Ammon's horn (tissue), 1 donor: ENCODE measurements at places on chromosomes 3 and 15.
A peak's percentile ranks its signal among the peaks of the same experiment; 100 is the strongest.

GRCh38 chr3:123723522-123724168 lies 138.8 kb upstream of the HACD2 start:
- DNase-seq = peak; percentile 88

DNA sequence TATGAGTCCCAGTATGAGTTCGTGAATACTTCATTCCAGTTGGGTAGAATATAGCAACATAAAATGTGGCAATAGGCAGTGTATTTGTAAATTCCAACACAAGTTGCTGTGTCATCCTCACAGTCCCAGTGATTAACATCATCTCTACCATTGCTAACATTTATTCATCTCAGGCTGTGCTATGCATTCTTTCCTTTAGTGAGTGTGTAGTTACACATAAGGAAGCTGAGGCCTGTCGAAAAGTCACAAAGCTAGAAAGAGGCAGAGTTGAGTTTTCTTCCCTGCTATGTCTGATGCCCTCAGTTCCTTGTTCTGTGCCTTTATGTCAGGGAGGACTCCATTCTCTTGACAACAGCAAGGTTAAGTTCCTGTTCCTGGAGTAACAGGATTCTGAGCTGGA lies 96.4 kb downstream of the FNDC3B start:
- DNase-seq = no peak

DNA sequence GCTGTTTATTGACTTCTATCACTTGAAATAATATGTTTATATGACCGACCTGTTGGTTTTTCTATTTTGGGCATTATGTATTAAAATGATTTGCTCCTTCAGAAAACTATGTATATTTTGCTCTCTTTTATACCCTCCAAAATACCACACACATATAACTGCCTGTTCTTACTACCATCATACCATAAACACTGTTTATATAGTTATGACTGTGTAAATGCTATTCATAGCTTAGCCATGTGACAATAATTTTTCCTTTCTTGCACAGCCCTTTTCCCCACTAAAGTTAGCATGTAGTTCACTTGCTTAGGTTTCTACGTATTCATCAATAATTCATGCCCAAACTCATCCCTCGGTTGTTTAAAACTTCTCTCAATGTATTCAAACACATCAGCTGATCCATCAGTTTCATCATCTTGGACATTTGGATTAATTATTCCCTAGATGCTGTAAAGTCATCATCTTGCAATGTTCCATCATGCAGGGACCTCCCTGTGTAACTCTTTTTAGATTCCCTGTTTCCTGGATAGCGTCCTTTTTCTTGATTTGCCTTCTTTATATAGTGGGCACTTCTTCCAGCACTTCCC lies 8.2 kb upstream of the RYK start:
- no peak for DNase-seq

DNA sequence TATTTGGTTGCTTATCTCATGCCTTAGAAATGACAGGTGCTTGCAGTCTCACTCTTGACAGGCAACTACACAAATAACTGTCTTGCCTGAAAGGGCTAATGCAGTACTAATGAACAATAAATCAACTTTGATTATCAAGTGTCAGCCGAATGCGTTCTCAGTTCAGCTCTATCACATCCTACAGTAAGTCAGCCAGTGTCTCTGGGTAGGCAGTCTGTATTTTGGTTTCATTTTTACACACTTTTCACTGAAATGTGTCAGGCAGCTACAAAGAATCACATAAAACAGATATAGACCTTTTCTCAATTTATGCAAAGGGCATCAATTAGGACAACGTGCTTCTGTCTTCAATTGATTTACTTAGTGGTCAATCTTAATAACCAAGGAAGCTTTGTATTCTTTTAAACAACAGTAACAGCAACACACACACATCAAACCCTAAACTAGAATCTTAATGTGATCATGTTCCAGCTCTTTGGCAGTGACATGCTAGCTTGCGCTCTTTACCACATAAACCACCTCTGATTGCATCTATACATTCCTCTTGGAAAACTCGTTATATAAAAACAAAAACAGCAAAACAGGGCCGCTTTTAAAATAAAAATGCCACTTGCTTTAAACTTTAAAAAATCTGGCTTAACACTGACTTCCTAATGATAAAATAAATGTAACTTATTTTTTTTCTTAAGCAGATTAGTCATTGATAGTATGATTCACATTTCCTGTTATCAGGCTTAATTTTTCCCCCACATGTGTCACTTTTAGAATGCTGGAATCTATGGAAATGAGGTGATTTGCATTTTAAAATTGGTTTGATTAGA lies 520.4 kb downstream of the FOXP1 start:
- DNase-seq = no peak

- no peak for DNase-seq
Observed at GRCh38 chr3:40645883-40646282, 121.1 kb downstream of the ZNF621 start.

GRCh38 chr3:46660003-46660402 lies 33.5 kb downstream of the ALS2CL start:
- peak; percentile 1 for DNase-seq
